ENCODE measurements at places on chromosomes 16 and 17.

GRCh38 chr16:69936751-69937211, 14.4 kb upstream of the CLEC18A start:
- DNase-seq: no peak

GRCh38 chr16:68091380-68092261, 6.5 kb downstream of the NFATC3 start:
- DNase-seq: no peak

- no peak for DNase-seq
These were observed 301.4 kb downstream of the CA10 start for GRCh38 chr17:51857052-51857597.

DNA sequence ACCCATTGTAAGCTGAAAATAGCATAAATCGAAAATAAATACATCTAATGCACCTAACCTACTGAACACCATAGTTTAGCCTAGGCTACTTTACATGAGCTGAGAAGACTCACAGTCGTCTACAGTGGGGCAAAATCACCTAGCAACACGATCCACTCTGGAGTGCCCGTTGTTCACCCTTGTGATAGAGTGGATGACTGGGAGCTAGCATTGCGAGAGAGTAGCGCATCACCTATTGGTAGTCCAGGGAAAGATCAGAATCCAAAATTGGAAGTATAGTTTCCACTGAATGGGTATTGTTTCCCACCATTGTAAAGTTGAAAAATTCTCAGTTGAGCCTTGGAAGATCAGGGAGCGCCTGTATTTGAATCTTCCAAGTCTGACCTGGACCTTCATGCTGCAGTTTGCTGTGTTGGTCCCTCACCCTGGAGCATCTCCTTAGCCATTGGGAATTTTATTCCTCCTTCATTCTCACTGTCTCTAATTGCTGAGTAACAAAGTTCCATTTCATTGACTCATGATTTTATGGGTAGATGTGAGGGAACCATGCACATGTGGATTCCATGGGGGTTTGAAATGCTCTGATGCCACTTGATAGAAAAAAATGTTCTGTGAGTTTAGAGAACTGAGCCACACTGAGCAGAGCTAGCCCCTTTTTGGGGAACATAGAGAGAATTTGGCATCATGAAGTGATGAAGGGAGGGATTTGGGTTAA, 19.6 kb downstream of the AKAP1 start:
- DNase-seq: no peak

DNA sequence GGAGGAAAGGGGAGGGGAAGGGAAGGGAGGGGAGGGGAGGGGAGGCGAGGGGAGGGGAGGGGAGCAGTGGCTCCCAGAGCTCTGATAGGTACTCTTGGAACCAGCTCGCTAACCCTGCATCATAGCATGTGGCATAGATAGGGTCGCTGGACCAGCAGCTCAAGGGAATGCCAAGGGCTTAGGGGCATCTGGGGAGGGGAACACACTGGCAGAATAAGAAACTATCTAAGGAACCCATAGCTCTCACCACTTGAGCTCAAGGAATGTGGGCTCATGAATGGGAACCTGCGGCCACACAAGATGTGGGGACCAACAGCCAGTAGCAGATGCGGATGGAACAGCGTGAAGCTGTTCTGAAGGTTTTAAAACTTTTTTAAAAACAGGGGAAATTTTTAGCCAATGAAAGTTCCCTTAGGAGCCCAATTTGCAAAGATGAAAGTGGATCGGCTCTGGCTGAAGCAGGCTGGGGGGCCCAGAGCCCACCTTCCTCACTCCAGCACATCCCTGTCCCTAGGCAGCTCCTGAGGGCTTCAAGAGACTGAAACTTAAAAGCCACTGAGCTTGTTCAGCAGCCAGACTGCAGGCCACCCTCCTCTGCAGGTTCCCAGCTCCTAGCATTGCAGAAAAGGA, 46.9 kb downstream of the PIMREG start:
- DNase-seq: no peak

- DNase-seq: no peak
These were observed 2.7 kb downstream of the NUFIP2 start for GRCh38 chr17:29291163-29291752.

- DNase-seq: no peak
These were observed 33.0 kb downstream of the PITPNM3 start for GRCh38 chr17:6523330-6523729.

DNA sequence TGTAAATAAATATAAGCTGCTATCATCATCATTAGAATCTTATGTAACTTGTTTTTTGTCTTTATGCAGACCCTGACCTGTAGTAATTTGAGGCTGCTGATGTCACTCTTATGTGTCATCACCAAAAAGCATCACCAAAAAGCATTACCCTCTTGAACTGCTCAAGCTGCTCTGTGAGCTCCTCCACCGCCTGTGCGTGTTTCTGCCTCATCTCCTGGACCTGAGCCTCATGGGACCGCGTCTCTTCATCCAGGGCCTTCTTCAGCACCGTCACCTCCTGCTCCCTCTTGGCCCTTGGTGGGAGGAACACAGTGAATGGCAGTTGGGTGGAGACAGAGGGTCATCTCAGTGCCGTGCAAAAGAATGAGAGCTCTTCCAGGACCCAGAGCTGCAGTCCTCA, 82.4 kb downstream of the NDE1 start:
- no peak for DNase-seq

GRCh38 chr16:65745201-65745708, 621.2 kb upstream of the CDH5 start:
- DNase-seq: no peak

DNA sequence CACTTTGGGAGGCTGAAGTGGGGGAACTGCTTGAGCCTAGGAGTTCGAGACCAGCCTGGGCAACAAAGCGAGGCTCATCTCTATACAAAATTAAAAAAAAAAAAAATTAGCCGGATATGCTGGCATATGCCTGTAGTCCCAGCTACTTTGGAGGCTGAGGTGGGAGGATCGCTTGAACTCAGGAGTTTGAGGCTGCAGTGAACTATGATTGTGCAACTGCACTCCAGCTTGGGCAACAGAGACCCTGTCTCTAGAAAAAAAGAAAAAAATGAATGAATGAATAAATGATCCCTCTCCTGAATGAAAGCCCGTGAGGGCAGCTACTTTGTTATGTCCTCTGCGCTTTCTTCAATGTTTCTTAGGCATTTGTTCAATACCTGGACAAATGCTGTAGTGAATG, 27.7 kb upstream of the DHX8 start:
- DNase-seq: no peak

DNA sequence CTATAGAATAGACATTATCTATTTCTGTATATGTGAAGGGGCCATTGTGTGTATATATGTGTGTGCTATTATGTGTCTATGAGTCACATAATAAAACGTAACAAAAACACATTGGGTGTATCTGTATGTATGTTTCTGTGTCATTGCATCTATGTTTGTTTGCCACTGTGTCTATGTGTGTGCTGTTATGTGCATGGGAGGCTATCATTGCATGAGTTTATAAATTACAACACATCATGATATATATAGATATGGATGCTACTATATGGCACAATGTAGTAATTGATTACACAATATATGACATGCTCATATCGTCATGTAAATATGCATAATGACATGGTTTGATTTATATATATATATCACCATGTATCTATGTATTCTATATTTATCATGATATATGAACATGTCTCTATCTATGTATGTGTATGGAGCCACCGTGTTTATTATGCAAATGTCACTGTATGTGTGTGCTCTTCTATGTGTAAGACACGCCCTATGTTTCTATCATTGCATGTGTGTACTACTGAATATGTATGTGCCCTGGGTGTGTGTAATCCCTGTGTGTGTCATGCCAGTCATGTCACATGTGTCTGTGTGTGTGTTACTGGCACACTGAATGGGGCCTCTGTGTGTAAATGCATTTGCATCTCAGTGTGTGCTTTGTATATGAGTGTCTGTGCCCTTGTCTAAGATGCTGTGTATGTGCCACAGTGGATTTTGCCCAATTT, 1.4 kb upstream of the TSPOAP1 start:
- no peak for DNase-seq

DNA sequence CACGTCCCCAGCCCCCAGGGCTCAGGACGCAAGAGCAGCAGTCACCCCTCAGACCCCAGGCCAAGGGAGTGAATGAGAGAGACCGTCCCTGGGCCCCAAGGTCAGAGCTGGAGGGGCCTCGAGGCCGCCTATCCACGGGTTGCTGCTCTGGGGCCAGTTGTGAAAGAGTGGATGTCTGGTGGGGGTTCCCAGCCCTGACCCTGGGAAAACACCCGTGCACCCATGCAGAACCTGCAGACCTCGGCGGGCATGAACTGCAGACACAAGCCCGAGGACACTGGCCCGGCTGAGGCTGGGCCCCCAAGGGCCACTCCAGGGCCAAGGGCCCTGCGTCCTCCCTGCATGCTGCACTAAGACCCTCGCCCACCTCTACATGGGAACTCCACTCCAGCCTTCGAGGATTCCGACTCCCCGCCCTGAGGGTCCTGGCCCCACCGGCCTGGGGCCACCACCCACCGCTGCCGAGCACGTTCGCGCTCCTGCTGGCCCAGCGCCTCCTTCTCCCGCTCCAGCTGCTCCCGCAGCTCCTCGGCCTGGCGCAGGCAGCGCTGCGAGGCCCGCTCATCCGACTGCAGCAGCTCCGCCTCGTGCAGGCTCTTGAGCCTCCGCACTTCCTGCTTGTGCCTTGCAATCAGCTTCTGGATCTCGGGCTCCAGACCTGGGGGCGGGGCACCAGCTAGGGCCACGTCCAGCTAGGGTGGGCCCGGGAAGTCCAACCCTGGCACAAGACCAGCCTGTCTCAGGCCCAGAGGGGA, 27.6 kb upstream of the AATK start:
- no peak for DNase-seq

DNA sequence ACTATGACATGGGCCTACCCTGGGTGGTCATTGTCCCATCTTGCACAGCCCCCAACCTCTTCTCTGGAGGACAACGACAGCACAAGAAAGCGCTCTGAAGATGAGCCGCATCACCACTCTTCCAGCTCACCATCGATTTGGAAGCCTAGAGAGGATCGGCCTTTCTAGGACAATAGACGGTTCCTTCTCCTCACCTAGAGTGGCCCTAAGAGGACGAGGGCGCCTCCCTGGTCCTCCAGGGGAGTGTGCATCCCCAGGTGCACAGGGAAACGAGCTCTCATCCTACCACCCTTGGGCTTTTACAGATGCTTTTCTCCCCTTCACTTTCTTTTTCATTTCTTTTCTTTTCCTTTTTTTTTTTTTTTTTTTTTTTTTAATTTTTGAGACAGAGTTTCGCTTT, 20.3 kb upstream of the SLC52A1 start:
- DNase-seq: no peak

GRCh38 chr17:32971171-32971570, 20.5 kb upstream of the SPACA3 start:
- no peak for DNase-seq

Measured in T1000 (cell line).